ENCODE measurements at places on chromosomes 3 and 15.

DNA sequence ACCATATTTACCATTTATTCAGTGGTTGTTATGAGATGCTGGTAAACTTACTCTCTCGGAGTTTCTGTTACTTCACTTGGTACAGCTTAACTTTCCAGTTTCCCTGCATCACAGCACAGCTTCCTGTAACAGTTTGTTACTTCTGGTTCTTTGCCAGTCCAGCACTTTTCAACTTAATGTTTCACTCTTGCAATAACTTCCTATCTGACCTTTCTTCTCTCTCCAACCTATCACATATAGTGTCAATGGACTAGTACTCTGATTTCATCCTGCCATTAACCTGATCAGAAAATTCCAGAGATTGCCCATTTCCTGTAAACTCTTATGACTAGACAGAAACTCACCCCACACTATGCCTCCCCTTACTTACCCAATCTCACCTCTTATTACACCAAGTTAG lies 3.9 kb upstream of the ATP11B start:
- no peak for DNase-seq

GRCh38 chr3:128232376-128233178 lies 79.3 kb downstream of the EEFSEC start:
- no peak for DNase-seq

DNA sequence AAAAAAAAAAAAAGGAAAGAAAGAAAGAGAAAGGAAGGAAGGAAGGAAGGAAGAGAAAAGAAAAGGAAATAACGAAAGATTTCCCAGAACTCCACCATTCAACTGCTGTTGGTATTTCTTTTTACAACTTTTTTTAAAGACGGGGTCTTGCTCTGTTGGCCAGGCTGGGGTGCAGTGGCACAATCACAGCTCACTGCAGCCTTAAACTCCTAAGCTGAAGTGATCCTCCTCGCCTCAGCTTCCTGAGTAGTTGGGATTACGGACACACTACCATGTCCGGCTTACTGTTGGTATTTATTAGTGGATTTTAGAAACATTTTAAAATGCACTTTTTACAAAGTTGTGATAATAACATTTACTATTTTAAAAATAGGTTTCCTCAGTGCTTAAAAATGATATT lies 15.0 kb upstream of the USP3 start:
- no peak for DNase-seq

DNA sequence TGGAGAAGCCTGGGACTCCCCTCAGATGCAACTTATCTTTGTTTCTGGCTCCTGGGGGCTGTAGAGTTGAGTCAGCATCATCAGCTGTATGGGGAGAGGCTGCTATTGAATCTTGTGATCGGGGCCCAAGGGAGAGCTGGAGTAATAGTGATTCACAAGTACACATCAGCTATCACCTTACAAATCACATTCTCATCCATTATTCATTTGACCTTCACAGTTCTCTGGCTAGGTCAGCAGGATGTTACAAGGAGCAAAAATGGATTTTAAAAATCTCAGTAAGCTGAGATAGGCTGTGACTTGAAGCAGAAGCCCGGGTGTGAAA lies 175.0 kb downstream of the OPA1 start:
- no peak for DNase-seq

GRCh38 chr15:74365598-74366445 lies 1.6 kb downstream of the CYP11A1 start:
- DNase-seq = no peak

DNA sequence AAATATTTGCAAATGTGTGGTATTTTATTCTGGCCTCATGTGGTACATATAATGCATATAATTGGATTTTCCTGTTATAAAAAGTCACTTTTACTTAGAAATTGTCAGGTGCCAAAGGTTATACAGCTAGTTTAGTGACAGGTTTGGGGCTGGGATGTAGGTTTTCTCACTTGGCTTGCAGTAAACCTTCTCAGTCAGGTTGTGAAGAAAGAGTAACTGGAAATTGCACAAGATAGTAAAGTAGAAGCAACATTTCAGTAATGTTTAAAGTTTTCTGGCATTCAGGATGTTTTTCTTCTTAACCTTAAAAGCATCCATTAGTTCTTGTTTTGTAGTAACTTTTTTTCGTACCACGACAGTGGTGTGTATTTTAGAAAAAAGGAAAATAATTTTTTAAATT lies 53.9 kb downstream of the MEF2A start:
- no peak for DNase-seq

DNA sequence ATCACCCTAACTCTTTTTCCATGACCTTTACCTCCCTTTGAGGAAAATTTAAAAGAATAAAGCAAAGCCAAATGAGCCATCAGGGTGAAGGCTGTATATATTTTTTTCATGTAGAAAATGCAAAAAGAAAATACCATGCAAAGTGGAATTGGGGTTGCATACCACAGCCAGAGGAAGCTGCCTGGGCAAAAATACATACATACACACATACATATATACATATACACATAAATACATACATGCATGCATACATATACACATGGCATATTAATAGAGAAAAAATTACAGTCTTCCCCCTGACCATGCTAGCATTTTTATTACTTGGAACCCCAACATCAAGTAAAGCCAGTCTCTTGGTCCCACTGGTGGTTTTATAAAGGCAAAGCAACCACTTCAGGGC lies 63.7 kb upstream of the TMCO5A start:
- DNase-seq = no peak

GRCh38 chr3:159667261-159667660 lies 321.4 kb upstream of the IL12A start:
- DNase-seq = no peak

- DNase-seq = peak; percentile 79
These were observed 33.0 kb downstream of the BLM start for GRCh38 chr15:90750186-90750585.

GRCh38 chr3:11733914-11734313 lies 90.2 kb upstream of the VGLL4 start:
- DNase-seq = no peak

DNA sequence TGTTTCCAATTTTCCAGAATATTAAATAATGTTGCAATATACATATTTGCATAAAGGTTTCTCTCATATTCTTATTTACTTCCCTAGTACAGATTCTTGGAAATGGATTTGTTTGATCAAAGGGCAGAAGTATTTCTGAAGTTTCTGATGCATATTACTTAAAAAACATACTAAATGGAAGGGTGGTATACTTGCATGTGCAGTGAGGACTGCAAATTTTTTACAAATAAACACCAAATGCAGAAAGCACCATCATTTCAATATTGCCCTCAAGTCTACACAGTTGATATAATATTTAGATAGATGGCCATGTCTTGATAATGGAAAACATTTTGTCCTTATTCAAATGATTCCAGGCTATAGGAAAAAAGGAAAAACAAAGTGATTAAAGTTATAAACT lies 12.3 kb downstream of the TM4SF18 start:
- DNase-seq = no peak

- DNase-seq = no peak
These were observed 67.7 kb downstream of the MGLL start for GRCh38 chr3:127754411-127755304.

DNA sequence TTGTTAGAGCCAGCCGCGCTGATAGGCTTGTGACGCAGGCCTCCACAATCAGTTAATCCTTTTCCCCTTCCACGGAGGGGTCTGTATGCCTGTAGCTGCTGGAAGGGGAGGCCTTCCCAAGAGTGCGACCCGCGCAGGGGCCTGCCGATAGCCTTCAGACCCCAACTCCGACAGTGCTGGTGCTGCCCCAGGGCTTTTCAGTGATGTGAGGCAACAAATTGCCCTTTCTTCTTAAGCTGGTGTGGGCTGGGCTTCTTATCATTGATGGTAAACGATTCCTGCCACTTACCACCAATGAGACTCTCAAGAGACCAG lies 143.4 kb downstream of the CHSY1 start:
- DNase-seq = no peak

DNA sequence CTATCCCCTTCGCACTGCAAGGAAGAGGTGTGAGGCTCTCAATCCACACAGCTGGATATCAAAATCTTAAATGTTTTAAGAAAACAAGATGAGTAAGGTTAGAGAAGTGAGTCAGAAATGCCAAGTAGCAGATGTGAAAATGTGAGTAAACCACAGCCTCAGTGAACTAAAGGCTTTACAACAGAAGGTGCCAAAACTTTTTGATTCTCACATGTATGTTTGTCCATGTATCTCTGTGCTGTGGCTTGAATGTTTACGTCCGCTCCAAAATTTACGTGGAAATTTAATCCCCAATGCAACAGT lies 126.8 kb upstream of the PFN2 start:
- no peak for DNase-seq

DNA sequence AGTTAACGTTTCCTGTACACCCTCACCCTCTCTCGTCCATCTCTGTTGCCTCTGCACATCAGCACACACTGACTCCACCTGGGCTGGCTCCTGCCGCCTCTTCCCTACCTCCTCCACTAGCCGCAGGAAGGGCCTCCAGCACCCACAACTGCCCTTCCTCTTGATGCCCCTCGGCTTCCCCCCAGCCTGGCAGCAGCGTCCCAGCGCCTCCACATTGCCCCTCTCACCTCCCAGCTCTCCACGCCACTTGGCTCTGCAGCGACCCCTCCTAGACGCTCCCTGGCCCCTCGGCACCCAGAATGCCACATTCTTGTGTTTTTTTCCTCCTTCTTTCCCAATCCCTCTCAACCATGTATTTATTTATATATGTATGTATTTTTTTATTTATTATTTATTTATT lies 73.6 kb downstream of the ST8SIA2 start:
- DNase-seq = no peak

GRCh38 chr3:136105044-136105443 lies 91.1 kb downstream of the MSL2 start:
- DNase-seq = no peak

Measured in T-helper 2 cell (primary cell).